CD4-positive, alpha-beta T cell treated with Interleukin-1 beta for 1 hour (primary cell): ENCODE measurements at places on chromosomes 7 and 10.

DNA sequence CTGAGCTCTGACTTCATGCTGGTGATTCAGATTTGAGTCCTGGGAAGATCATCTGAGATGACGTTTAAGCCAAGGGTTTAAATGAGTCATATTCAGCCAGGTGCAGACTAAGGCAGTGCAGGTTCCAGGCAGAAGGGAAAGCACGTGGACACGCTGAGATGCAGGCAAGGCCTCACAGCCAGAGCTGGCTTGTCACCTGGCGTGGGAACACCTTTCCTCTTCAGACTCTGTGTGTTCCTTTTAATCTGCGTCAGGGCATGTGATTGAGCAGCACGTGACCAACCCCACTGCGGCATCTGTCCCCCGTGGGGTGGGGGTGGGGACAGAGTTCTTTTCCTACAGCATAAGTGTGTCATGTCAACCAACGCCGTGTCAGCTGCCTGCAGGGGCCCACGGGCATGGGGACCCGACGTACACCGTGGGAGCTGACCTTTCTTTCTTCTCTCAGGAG is 10.7 kb upstream of the IDI2 start:
- DNase-seq, result peak; percentile 20

GRCh38 chr7:41492603-41493002 is 210.3 kb downstream of the INHBA start:
- DNase-seq, result no peak

DNA sequence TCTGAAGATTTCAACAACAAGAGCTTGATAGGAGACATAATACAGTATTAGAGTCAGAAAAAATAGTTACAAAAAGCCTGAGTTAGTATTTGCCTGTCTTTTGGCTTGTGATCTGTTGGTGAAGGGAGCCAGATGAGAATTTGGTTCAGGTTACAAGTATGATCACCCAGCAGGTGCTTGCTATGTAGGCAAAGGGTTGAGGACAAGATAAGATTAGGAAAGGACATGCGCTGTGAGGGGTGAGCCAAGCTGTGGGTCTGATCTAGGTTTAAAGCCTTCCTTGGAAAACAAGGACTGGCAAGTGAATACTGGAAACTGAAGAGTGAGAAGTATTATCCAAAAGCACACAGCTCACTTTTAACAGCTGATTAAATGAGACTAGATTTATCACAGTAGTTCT is 28.7 kb upstream of the CD36 start:
- DNase-seq, result no peak

- no peak for DNase-seq
Measured at GRCh38 chr7:100670074-100670473, 3.5 kb upstream of the GNB2 start.

GRCh38 chr7:12583922-12584321 is 13.4 kb downstream of the SCIN start:
- no peak for DNase-seq

DNA sequence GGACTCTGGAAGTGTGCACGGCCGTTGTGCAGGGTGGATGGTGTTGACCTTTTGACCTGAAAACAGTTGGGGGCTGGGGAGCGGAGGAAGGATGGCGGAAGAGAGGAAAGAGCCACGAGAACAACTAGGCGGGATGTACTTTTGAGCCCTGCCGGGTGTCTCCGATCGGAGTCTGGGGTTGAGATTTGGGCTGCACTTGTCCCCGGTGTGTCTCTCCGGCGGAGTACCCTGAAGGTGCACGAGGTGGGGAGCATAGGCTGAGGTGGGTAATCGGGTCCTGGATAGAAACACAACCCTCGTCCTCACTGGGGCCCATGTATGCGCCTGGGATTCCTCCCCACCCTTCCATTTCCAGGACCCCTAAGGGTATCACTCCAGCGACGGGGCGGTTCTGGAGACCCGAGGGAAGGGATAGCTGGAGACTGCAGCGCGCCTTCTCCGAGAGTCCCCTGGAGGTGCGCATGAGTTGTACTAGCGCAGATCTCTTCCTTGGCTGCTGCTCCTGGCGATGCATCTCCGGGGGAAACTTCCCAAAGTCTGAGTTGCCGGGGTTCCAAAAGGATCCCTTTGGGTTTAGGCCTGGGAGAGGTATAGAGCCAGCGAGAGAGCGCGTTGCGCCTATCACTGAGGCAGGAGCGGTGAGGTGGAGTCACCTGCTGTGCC is 4.6 kb upstream of the HMX2 start:
- no peak for DNase-seq
